NCI-H82 (cell line): ENCODE measurements at places on chromosomes 5 and 9.

GRCh38 chr5:159456261-159456660 is 126.0 kb upstream of the IL12B start:
- no peak for DNase-seq

GRCh38 chr5:133381041-133381440 is 231.3 kb downstream of the FSTL4 start:
- DNase-seq, result no peak

DNA sequence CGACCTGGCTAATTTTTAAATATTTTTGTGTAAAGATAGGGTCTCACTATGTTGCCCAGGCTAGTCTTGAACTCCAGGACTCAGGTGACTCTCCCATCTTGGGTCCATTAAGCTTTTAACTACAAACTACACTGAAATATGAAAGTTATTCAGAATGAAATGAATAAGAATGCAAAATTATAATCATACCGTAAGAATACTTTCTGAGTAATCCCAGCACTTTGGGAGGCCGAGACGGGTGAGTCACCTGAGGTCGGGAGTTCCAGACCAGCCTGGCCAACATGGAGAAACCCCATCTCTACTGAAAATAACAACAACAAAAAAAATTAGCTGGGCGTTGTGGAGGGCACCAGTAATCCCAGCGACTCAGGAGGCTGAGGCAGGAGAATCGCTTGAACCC is 1.1 kb upstream of the ORM1 start:
- no peak for DNase-seq

- DNase-seq, result no peak
Measured at GRCh38 chr5:73412597-73412988, 36.0 kb downstream of the FOXD1 start.
